Keratinocyte (primary cell): ENCODE measurements at places on chromosomes 11 and 22. TPM values are rescaled to one million over a fixed set of nuclear protein-coding genes. Genes with fewer than 3 reads are reported as not detected.
A peak's percentile ranks its signal among the peaks of the same experiment; 100 is the strongest.

DNA sequence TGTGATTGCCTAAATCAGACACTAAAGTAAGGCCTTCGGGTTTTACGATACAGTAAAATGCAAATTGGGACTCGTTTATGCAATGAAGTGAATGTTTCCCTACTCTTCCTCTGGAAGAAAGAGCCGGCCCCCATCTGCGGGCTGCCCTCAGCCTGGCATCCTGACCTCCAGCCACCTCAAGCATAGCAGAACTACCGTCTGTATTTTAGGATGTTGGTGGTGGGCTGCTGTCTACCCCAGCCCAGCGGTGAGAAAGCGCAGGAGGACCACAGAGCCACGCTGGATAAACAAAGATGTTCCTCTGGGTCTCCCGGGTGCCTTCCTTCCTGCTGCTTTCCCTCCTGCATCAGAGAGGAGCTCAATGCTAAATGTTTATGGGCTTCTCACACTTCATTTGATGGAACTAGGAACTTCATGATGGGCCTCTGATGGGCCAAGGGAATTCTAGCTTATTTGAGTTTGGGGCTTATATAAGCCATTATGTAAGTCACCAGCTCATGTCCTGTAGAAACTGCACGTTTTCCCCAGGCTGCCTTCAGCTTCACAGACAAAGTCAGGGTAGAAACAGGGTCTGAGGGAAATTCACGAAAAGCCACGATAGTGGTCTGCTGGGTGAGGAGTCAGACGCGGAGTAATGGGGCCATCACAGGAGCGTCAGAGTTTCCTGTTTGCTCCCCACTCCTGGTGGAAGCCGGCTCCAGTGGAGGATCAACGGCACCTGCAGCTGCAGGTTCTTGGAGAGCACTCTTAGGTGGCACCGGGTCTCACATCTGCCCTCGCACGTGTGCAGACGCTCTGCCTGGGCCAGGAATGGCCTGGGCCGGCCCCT lies 287.4 kb downstream of the BRD1 start:
- H3K4me3 ChIP-seq = no peak overlapping the region
- no peaks in the 10 kb centered on the region for H3K36me3 ChIP-seq
- H3K4me1 ChIP-seq = no peaks in the 10 kb centered on the region
- no peak for DNase-seq
- no peaks in the 10 kb centered on the region for H3K27me3 ChIP-seq
- H3K27ac ChIP-seq = no peak overlapping the region

DNA sequence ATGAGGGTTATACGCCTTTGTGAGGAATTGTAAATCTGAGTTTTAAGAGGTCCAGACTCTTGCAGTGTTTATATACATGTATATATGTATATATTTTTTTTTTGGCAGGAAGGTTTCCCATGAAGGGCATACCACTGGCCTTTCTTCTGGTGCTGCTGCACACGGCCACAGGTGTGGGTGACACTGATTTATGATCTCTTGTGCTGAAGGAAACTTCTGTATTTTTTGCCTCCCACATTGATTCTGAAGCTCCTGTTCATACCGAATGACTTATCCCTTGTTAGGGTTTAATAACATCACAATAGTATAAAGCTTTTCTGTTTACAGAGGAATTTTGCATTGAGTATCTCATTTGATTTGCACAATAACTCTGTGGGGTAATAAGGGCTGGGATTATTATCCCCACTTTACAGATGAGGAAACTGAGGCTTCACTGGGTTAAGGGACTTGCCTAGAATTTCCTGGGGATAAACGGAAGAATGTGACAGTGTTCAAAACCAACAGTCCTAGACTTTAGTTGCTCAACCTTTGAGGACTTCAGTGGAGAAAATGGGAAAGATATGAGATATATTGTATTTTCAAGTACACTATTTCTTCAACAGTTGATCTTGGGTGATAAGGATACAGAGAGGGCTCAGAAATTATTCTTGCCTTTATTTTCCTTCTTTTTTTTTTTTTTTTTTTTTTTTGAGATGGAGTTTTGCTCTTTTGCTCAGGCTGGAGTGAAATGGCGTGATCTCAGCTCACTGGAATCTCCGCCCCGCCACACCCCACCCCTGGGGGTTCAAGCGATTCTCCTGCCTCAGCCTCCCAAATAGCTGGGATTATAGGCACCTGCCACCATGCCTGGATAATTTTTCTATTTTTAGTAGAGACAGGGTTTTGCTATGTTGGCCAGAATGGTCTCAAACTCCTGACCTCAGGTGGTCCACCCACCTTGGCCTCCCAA lies 70.1 kb downstream of the MICAL2 start:
- H3K27me3 ChIP-seq = no peaks in the 10 kb centered on the region
- peak overlapping the region; percentile 98 for H3K27ac ChIP-seq
- no peak overlapping the region for H3K4me3 ChIP-seq
- peaks cover 36% of the 10 kb centered on the region for H3K36me3 ChIP-seq

- no peak for DNase-seq
- H3K27me3 ChIP-seq = no peaks in the 10 kb centered on the region
- no peak overlapping the region for H3K27ac ChIP-seq
- peaks cover 57% of the 10 kb centered on the region for H3K36me3 ChIP-seq
- no peak overlapping the region for H3K4me3 ChIP-seq
These were observed 87.5 kb upstream of the PARVA start for GRCh38 chr11:12289667-12290476.

DNA sequence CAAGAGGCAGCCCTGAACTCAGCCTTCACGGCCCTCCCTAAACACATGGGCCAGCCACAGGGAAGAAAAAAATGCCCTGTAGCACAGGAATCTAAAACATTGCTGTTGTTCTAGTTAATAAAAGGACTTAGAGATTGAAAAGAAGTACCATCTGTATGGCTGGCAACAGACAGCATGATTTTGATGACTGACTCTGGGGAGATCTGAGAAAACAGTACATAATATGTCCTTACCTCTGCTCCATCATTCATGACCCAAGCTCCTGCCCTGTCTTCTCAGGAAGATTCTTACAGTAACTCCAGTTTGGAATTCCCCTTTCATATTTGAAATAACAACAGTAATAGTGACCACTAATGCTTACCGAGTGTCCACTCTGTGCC lies 244.2 kb downstream of the ETS1 start:
- H3K27me3 ChIP-seq = no peaks in the 10 kb centered on the region
- no peak overlapping the region for H3K27ac ChIP-seq
- no peaks in the 10 kb centered on the region for H3K4me1 ChIP-seq
- no peak for DNase-seq
- no peak overlapping the region for H3K4me3 ChIP-seq

- no peak overlapping the region for H3K27ac ChIP-seq
- H3K4me3 ChIP-seq = no peak overlapping the region
- no peaks in the 10 kb centered on the region for H3K36me3 ChIP-seq
These were observed 5.8 kb downstream of the ZBTB44 start for GRCh38 chr11:130308886-130309285.

The RIMBP3C gene
- polyA plus RNA-seq = 0.01 TPM in 1 of 3 replicates, not detected in the others

The MYOD1 gene
- not detected in 3 replicates for polyA plus RNA-seq

The SYT9 gene
- polyA plus RNA-seq = not detected in 3 replicates

The CYB561A3 gene
- 42.3 to 124 TPM (median 62.3 TPM) in 3 replicates for polyA plus RNA-seq

- peaks cover 11% of the 10 kb centered on the region for H3K36me3 ChIP-seq
- peak overlapping the region; percentile 97 for H3K4me3 ChIP-seq
- peaks cover 21% of the 10 kb centered on the region for H3K4me1 ChIP-seq
- no peak for DNase-seq
- peak overlapping the region; percentile 95 for H3K27ac ChIP-seq
- no peaks in the 10 kb centered on the region for H3K27me3 ChIP-seq
These were observed 700 bp upstream of the STX3 start for GRCh38 chr11:59754494-59754858.

The GGTLC3 gene
- polyA plus RNA-seq = not detected in 3 replicates

The GAL gene
- polyA plus RNA-seq = 2.2 to 2.6 TPM (median 2.4 TPM) in 3 replicates

DNA sequence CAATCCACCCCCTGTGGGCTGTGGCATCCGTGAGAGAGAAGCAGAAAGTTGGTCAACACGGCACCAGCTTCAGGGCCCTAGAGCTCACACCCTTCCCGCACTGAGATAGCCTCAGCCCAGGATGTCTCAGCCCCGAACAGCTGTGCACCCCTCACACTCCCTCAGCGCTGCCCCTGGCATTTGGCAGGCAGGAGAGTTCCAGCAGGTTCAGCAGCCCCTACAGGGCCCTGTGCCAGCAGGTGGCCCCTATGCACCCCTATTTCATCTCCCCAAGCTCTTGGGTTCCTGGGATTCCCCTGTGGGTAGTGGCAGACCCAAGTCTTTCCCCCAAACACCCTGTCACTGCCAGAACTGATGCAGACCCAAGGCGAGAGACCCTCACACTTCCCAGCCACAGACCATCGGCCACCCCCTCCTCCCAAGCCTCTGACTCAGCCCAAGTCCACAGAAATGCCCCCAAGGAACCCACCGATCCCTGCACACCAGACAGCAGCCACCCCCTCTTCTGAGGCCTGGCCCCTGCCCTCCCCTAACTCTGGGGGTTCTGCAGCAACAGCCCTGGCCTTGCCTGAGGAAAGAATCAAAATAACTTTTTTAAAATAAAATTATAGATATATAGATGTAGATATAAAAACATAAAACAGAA lies 183.6 kb downstream of the IGLL1 start:
- H3K36me3 ChIP-seq = no peaks in the 10 kb centered on the region
- no peak overlapping the region for H3K4me3 ChIP-seq
- no peak overlapping the region for H3K27ac ChIP-seq
- DNase-seq = no peak
- no peaks in the 10 kb centered on the region for H3K4me1 ChIP-seq

The PDE3B gene
- polyA plus RNA-seq = 0.01 TPM in 2 of 3 replicates, not detected in the other

DNA sequence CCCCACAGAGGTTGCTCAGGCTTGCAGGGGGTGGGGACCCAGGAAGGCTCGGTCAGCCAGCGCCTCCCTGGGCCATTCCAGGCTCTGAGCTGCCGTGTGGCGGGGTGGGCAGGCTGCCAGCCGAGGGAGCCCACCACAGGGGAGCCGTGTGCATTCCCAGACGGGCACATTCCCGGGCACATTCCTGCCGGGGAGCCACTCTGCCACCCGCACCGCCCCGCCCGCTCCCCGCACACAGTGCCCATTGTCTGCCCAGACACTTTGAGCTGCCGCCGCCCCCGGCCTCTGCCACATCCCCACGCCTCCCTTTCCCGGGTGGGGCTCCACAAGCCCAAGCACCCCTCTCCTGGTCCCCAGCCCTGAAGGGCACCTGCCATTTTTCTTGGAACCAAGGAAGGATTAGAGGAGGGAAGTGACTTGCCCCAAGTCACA lies 27.4 kb downstream of the RPL3 start:
- peaks cover 65% of the 10 kb centered on the region for H3K4me1 ChIP-seq
- no peaks in the 10 kb centered on the region for H3K36me3 ChIP-seq
- DNase-seq = no peak
- H3K27ac ChIP-seq = peak overlapping the region; percentile 92
- no peaks in the 10 kb centered on the region for H3K27me3 ChIP-seq

GRCh38 chr11:131977231-131977630 lies 606.8 kb downstream of the NTM start:
- H3K36me3 ChIP-seq = no peaks in the 10 kb centered on the region
- peak; percentile 92 for DNase-seq
- no peaks in the 10 kb centered on the region for H3K27me3 ChIP-seq

DNA sequence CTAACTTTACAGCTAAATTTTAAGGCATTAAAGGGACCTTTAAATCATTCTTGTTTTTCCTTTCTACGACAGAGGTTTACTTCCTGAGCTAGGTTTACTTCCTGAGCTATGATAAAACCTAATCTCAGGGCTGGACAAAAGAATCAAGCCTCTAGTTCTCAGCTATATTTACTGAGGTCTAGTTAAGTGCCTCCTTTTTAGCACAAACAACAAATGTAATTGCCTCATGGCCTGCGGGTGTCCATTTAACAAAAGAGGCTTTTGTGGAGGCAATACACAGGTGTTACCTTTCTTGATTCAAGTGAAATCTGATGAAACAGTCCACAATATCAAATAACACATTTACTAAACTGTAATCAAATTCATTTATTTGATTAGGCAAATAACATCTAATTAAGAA lies 67.3 kb downstream of the IMMP1L start:
- no peaks in the 10 kb centered on the region for H3K27me3 ChIP-seq
- no peak overlapping the region for H3K4me3 ChIP-seq
- H3K4me1 ChIP-seq = no peaks in the 10 kb centered on the region

DNA sequence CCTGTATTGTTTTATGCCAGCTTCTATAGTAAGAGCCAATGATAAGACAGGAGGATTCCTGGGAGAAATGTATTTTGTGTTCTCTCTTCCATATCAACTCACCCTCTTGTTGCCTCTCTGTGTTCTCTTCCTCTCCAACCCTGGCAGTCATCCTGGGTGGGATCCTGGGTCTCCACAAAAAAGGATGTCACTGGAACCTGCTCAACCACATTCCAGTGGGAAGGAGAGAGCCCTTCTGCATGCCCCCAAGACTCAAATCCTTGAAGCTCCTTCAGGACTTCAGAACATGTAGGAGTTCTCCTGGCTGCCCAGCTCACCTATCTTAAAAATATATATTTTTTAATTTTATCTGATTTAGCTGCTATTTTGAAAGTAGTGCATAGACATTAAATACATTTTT lies 26.1 kb downstream of the APOL6 start:
- H3K4me3 ChIP-seq = no peak overlapping the region
- H3K27ac ChIP-seq = no peak overlapping the region
- H3K4me1 ChIP-seq = no peaks in the 10 kb centered on the region
- no peak for DNase-seq
- H3K36me3 ChIP-seq = no peaks in the 10 kb centered on the region
- no peaks in the 10 kb centered on the region for H3K27me3 ChIP-seq

DNA sequence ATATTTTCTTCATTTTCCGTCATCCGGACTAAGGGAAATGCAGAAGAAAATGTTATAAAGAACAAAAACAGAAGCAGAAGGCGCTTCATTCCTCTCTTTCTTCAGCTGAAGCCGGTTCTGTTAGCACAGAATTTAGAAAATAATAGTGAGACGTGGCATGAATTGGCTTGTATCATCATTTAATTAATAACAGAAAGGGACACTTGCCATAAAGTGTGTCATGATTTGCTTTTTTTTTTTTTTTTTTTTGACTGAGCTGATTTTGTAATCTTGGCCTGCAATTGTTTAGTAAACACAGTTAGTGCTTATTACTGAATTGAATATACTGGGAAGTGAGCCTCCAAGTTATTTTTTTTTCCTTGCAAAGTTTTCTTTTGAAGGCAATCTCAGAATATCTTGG lies at the start of gene MMP27:
MMP27 (minus strand) TSS at position 144 of the 400 bp plus-strand sequence; CDS start at position 89, 55 bp downstream.
- no peaks in the 10 kb centered on the region for H3K36me3 ChIP-seq
- H3K4me1 ChIP-seq = no peaks in the 10 kb centered on the region
- H3K27me3 ChIP-seq = no peaks in the 10 kb centered on the region
- no peak within 1 kb of the TSS for H3K27ac ChIP-seq

DNA sequence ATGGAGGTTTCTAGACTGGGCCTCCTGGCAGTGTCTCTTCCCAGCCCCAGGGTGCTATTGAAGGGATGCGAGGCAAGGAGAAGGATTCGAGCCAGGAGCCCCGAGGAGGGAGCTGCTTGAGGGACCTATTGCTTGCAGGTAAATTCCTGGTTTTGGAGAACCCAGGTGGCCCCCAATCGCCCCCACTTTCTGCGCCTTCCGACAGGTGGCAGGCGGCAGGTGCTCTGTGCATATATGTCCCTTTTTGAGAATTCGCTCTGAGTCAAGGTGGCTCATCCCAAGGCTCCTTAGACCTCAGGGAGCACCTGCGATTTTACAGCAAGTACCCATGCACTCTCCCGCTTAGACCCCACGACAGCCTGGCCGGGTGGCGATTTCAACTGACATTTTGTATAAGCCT lies 40.3 kb upstream of the SHISAL1 start:
- H3K4me3 ChIP-seq = no peak overlapping the region
- peaks cover 12% of the 10 kb centered on the region for H3K4me1 ChIP-seq
- no peak overlapping the region for H3K27ac ChIP-seq
- peaks cover 33% of the 10 kb centered on the region for H3K27me3 ChIP-seq
